ENCODE measurements at places on chromosomes 2 and 18.

GRCh38 chr18:44927127-44927849 lies 246.6 kb downstream of the SETBP1 start:
- DNase-seq: no peak

- DNase-seq: no peak
Observed at GRCh38 chr2:217951521-217952247, 51.1 kb downstream of the TNS1 start.

DNA sequence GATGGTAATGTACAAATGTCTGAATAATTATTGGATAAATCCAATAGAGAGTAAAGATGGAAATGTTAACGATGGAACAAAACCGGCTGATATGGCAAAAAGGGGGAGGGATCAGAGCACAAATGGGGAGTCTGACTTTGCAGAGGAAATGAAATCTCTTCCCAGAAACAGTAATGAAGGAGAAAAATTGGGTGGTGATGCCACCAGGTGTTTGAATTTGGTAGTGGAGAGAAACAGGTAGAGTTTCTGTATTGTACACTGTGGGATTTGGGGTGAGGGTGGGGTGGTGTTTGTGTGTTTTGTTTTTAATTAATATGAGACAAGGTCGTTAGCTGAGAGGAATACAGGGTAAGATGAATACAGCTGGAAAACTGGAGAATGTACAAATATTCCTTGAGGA lies 20.4 kb upstream of the XDH start:
- no peak for DNase-seq

DNA sequence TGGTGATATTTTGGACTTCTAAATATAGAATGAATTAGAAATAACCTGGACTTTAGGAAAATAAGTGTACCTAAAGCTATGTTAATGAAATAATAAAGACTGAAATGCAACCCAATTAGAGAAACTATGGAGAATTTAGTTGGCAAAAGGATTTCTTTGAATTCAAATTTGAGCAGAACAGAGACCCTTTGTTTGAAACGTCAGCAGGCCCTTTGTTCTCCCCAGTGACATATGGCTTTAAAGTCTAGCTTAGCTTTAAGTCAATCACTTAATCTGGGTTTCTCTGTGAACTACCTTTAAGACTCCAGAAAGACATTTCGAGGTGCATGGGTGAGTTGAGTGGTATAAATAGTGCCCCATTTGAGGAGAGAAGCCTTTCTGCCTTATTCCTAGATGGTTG lies 130.5 kb upstream of the CREB1 start:
- DNase-seq: no peak

- no peak for DNase-seq
Observed at GRCh38 chr2:237892984-237893595, 33.7 kb downstream of the RAMP1 start.

GRCh38 chr2:98896944-98897343 lies 39.1 kb downstream of the CRACDL start:
- DNase-seq: no peak

DNA sequence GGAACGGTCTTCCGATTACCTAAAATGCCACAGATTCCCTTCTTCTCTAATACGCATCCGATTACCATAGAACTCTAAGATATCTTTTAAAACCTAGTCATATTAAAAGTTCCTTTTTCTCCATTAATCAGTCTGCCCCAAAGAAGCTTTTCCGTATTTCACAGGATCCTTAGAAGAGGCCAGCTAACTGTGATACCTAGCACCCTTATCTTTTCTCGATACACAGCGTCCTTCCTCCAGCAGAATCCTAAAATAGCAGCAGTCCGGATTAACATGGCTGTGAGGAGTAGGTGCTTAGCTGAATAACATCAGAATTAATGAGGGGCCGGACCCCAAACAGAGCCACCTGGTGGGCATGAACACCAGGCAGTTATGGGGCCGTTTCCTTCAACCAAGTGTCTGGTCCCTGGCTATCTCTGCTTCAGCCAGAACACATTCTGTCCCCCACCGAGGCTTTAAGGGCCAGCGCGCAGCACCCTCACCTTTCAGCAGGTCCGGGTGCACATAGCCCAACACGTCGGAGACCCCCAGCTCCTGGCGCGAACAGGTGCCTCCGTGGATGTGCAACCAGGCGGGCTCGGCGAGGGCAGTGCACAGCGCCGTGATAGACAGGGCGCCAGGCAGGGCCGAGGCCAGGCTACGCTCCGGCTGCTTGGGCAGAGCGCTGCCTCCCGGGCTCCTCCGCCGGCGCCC lies 995 bp downstream of the TMEM127 start:
- no peak for DNase-seq

DNA sequence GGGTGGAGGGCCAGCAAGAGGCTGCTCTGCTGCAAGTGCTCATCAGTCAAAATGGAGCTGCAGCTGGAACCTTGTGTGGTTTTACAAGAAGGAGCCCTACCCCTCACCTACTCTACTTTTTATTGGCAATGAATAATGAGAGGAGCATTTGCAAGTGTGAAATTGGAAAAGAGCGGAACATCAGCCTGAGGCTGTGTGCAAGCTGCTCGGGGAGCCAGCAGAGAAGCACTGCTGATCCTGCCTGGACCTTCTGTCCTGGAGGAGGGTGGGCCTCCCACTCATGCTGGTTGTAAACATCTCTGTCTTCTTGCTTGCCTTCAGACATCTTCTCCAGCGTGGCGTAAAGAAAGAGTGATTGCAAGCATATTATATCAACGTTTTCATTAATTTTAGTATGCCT lies 256.2 kb downstream of the DLGAP1 start:
- no peak for DNase-seq

- DNase-seq: no peak
Observed at GRCh38 chr2:225558399-225559071, 159.0 kb downstream of the NYAP2 start.

DNA sequence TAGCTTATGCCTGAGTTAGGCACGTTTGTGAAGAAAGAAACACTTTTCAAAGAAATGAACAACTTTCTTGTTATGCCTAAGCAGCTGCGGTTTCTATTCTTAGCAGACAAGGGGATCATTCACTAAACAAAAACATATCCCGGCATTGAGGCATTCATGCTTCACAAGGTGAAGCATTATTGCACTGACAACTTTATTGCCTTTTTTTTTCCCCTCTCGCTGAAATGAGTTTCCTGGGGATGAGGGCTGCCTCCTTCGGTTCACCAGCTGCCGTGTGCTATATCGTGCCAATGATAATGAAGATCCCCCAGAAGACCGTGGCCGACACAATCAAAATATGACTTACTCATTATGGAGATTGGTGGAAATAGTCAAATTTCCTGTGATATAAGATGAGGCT lies 288.2 kb upstream of the ST6GAL2 start:
- DNase-seq: no peak

DNA sequence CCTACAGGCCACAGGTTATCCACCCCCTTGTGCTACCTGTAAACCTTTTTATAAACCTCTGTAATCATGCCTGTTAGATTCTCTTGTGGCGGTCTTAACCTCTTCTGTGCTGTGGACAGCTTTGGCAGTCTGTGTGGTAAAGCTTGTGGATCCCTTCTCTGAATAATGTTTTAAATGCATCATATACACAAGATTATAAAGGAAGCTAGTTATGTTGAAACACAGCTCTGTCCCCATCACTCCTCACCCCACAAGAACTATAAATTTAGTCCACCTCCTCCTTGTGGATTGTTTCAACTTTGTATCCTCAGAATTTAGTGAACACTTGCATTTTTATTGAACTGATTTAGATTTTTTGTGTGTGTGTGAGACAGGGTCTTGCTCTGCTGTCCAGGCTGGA lies 107.7 kb downstream of the ICA1L start:
- no peak for DNase-seq

GRCh38 chr2:26891-27290 lies 19.4 kb downstream of the FAM110C start:
- DNase-seq: no peak

DNA sequence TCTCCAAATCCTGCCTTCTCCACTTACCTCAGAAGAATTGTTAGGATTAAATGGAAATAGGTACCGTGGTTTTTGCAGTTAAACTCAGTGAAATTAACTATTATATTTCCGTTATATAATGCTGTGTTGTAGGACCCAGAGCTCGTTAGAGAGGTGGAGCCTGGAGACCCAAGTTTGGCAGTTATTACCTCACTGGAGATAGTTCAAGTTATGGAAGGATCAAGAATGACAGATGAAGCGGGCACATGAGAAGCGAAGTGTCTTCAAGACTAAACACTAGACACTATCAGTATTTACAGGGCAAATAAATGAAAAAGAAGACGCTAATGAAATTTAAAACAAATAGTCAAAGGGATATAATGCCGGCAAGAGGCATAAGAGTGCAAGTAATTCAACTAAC lies 866 bp downstream of the CWC22 start:
- DNase-seq: no peak
